T1000 (cell line): ENCODE measurements at places on chromosomes 4 and X.

DNA sequence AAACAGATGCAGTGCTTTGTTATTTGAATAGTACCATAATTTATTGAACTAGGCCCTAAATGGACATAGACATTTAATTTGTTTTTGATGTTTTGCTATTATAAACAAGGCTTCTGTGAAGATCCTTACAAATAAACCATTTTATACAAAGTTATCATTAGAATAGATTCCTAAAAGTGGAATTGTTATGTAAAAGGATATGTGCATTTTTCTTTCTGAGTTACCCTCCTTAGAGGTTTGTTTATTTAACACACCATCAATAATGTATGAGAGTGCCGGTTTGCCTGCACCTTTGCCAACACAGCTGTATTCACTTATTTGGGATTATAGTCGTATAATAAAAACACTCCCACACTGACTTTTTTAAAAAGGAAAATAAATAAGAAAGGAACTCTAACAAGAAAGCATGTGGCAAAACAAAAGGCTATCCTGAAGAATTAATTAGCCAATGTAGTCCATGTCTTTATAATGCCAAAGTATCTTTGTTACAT, 84.8 kb downstream of the PAK3 start:
- no peak for DNase-seq

DNA sequence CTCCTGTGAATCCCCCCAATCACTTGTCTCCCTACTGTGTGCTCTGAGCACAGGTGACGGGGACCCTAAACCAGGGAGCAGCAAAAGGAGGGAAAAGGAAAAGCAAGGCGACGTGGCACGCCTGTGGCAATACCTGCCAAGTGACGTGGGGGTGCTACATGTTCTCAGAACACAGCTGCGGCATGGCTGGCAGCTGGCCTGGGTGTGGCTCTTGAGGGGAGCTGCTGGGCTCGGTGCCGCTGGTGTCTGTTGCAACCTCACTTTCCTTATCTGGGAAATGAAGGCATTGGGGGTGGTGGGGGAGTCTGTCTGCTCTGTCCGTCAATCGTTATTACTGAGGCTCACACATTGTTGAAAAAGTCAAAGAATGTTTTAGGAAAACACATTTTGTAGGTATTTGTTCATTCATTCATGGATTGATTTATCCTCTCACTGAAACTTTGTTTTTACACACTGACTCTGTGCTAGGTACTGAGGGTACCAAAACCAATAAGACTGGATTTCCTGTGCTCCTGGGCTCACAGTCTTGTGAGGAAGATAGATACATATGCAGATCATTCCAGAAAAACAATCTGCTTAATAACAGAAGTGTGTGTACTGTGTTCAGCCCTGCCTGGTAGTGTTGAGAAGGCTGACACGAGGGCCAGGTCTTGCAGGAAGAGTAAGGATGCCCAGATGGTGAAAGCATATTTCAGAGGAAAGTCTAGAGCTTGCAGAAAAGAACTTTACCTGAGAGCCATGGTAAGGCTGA, 217.6 kb downstream of the PTTG2 start:
- no peak for DNase-seq

DNA sequence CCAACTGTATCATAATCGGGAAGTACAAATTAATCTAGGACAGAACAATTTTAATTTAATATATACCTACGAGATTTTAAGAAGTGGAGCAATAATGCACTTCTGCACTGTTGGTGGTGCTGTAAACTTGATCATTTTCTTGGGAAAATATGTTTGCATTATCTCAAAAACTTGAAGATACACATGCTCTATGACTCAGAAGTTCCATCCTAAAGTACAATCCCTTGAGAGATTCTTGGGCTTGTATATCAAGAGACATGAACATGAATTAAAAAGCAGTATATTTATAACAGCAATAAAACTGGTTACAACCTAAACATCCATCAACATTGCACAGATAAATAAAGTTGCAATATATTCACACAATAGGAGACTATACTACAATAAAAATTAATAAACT, 168.8 kb downstream of the CLCN4 start:
- DNase-seq: no peak

GRCh38 chrX:17922303-17922702, 61.2 kb upstream of the RAI2 start:
- no peak for DNase-seq

DNA sequence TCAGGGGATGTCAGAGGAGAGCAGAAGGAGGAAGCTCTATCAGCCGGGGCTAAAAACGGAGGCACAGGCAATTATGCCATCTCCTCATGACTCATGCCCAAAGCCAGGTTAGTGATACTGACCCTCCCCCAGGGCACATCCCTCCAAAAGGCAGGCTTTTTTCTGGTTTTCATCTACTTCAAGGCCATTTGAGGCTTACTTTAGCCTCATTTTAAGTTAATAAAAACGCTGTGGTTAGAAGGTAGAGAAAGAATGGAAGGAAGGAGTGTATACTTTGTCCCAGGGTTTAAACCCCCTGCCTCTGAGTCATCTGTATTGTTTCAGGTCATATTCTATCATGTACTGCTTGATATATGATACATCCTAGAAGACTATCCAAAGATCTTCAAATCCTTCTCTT, 89.7 kb upstream of the NDP start:
- DNase-seq: no peak

DNA sequence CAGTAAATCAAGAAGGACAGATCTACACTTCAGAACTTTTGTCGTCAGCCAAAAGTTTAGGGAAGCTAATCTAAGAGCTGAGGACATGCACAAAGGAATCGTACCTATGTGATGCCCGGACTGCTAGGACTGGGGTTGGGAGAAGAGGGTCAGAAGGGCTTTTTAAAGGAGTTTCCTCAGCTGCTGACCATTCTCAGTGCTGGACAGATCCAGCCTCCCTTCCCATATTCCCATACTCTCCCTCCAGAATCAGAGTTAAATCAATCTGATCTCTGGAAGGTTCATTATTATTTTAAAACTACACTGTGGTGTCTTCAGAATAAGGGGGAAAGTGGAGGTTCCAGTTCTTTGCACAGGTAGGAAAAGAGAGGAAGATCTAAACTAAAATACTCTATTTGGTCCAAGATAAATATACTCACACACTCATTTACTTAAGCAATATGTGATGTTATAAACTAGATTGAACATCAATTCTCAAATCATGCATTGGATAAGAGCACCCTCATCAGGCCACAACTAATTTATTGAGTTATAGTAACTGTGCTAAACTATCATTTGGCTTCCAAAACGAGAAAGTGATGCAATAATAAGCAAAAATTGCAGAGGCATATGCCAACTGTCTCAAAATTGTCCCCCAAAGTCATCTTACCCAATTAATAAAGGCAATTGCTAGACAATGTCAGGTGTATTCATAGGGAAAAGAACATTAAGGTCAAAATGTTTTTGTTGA, 124.7 kb downstream of the HNRNPD start:
- no peak for DNase-seq

- no peak for DNase-seq
These were observed 5.8 kb downstream of the MECP2 start for GRCh38 chrX:154091678-154092077.

- DNase-seq: no peak
These were observed 933.2 kb downstream of the ADGRL3 start for GRCh38 chr4:62133101-62133897.

DNA sequence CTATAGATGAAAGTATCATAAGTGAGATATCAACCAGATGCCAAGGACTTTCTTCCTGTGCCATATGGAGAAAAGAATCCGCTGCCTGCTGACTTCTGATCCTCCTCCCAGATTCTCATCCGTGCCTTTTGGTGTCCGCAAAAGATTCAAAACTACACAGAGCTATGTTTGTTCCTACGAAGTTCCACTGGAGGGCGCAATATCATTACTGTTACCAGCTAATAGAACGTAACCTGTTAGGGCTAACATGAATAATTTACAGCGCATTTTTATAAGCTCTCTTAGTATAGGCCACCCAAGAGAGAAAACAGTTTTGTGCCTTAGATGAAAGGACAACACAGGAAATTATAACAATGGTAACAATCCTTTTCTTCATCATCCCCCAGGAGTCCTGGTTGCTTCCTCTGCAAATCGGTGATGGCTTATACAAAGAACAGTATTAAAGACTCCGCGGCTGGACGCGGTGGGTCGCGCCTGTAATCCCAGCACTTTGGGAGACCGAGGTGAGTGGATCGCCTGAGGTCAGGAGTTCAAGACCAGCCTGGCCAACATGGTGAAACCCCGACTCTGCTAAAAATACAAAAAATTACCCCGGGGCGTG, 22.8 kb upstream of the CENPVL3 start:
- no peak for DNase-seq

GRCh38 chrX:9955506-9955905, 11.7 kb upstream of the CLDN34 start:
- no peak for DNase-seq
